Spinal cord (tissue), 10 donors: ENCODE measurements at places on chromosomes 5 and 9. TPM values are rescaled to one million over a fixed set of nuclear protein-coding genes. Genes with fewer than 3 reads are reported as not detected.

GRCh38 chr9:123251324-123251723 is 17.1 kb downstream of the STRBP start:
- DNase-seq = no peak

DNA sequence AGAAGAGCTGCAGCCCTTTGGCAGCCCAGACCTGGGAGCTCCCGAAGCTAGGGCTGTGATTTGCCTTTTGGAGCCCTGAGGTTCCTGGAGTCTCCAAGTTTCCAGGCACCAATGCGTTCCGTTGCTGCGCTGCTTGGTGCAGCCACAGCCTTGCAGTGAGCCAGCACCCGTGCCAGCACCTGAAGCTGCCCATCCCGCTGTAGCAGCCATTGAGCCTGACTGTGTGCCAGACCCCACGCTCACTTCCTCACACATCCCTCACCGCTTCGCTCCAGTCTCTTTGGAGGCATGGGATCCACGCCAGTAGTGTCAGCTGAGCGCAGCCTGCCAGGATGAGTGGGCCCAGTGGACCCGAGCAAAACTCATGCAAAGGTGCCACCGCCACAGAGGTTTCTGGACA is 22.5 kb upstream of the C9orf72 start:
- DNase-seq = no peak

DNA sequence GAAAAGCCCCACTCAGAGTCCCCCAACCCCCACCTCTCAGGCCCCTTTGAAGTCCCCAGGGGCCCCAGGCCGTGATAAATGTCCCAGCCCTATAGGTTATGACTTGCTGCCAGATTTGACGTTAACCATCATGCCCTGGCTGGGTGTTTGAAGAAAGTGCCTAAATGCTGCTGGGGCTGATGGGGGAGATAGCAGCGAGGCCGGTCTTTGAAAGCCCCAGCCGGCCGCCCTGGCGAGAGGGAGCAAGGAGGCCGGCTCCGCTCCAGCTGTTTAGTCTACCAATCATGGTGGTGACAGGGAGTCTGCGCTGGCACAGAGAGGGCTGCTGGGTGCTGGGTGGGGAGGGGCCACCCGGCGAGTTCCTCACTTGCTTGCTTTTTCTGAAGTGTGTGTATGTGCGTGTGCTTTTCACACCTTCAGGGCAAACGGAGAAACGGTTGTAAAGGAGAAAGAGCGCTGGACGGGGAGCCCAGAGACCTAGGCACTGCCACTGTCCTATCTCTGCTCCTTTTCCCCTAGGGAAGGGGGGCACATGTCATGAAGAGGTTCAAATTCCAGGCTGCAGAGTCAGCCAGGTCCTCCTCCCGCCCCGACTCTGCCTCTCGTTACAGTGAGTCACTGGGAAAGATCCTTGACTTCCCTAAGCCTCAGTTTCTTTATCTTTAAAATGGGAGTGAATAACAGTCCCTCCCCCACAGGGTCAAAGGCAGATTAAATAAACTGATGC is 126.1 kb upstream of the HAND1 start:
- DNase-seq = no peak

Gene PRR16
- 1.6 TPM for total RNA-seq

Gene ENTREP1
- 24.2 TPM for total RNA-seq

Gene WNT8A
- not detected for total RNA-seq
